ENCODE measurements at places on chromosomes 12 and 14.

DNA sequence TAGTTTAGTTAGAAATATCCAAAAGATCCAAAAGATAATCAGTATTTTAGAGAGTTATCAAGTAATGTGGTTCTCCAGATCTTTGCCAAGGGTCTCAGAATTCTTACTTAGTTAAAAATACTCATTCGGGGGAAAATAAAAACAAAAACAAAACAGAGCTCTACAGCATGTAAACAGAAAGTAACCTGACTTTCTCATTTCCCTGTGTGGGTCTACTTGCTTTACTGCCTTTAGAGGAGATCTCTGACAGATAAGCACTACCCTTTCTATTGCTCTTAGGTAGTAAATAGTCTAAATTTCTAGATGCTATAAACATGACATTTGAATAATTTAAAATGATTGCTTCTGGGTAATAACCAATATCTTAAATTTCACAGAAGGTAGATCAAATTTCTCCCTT, 371.8 kb downstream of the RPL10L start:
- DNase-seq: no peak

GRCh38 chr12:102902093-102902492, 15.0 kb downstream of the PAH start:
- DNase-seq: no peak

DNA sequence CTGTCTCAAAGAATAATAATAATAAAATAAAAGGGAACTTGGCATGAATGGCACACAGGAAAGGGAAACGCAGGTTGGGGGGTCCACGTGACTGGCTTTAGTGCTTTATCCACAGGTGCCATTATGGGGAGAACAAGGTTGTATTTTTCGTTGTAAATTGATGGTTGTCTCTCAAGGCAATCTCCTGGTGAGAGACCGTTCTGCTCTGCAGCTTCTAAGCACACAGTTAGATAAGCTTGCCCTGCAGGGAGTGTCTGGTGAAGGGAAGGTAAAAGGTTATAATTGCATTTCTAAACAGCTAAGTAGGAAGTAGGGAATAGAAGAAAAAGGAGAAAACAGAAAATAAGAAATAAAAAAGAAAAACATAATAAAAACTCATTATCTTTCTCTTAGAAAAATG, 69.1 kb upstream of the CPSF6 start:
- no peak for DNase-seq

GRCh38 chr14:69891422-69891821, 12.2 kb downstream of the SMOC1 start:
- no peak for DNase-seq

GRCh38 chr12:98151105-98151590, 364.2 kb upstream of the TMPO start:
- no peak for DNase-seq

DNA sequence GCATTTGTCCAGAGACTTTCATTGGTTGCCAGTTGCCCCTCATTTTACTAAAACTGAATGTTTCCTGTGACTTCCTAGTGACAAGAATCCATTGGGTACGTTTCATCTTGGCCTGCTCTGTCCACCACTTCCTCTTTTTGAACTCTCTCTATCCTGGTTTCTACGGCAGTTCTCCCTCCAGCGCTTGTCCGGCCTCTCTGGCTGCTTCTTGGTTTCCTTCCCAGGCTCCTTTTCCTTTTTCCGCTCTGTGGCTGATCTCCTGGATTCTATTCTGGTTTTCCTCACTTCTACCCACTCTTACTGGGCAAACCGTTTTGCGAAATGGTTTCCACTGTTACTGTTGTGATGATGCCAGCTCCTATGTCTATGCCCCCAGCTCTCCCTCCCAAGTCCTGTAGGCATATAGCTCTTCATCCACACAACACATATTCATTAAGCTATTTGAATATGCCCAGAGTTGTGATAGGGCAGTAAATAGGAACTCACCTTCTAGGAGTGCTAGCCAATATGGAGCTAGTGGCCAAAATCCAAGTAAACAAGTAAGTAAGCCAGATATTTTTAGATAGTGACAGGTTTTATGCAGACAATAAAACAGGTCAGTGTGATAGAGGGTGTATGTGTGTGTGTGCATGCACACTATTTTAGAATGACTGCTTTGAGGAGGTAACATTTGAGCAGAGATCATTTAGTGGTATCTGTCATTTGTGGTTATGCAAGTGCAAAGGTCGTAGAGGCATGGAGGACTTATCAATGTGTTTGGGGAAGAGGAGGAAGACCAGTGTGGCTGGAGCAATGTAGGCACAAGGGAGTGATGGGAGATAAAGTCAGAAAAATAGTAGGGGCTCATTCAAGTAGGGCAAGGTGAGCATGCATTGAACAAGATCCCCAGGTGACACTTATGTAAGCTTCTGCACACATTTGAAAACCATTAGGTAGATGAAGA, 27.9 kb upstream of the CTDSP2 start:
- no peak for DNase-seq

DNA sequence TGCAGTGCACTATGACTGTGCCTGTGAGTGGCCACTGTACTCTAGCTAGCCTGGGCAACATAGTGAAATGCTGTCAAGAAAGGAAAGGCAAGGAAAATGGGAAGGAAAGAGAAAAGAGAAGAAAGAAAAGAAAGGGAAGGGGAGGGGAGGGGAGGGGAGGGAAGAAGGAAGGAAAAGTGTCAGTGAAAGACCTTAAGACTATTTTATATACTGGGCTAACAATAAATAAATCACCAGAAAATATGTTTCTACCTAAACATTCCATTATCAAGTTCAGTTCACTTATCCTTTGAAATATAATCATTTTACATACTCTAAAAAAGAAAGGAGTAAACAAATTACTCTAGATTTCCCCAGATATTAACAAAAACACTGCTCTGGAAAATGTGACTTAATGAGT, 22.1 kb downstream of the COCH start:
- no peak for DNase-seq

- no peak for DNase-seq
Measured at GRCh38 chr14:72845683-72846082, 48.2 kb downstream of the DPF3 start.

- DNase-seq: no peak
Measured at GRCh38 chr14:19878029-19878642, 3.2 kb downstream of the OR4K2 start.

DNA sequence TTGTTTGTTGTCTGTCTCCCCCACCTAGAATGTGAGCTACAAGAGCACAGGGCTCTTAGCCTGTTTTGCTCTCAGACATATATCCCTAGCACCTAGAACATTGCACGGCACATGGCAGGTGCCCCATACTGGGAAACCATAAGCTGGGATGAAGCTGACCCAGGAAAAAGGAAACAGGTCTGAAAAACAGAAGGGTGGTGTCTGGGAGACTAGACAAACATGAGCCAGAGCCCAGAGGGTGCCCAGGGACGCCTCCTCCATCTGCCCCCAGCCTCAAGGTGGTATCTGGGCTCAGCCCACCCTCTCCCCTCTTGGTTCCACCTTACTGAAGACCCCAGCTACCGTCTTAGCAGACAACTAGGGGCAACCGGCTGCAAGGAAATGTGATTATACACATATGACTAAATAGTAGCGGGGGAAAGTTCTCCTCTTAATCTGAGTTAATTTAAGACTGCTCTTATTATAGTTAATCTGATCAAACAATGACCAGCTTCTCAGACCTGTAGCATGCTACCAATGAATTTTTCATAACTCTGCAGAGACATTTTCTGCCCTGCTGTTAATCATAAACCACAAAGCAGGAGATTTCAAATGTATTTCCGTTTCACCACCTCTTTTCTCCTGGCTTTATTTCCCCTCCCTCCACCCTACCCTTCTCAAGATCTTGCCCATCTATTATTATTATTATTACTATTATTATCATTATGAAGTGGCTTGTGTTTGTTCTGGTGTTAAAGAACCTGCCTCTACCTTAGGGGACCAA, 31.9 kb downstream of the KSR2 start:
- no peak for DNase-seq

DNA sequence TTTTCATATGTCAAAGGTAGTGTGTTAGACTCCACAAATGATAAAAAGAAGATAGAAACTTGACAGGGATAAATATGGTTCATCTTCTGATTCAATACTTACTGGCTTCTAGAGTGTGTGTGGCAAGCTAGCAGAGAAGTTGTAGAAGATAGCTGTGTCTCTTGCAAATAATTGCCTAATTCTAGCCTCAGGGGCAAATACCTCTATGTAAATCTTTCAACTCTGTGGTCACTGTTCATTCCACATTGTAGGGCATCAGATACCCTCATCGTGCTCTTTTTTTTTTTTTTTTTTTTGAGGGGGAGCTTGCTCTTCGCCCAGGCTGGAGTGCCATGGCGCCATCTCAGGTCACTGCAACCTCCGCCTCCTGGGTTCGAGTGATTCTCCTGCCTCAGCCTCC, 1.7 kb downstream of the OLR1 start:
- no peak for DNase-seq

GRCh38 chr12:6603095-6603567, 4.0 kb downstream of the CHD4 start:
- no peak for DNase-seq

- DNase-seq: no peak
Measured at GRCh38 chr12:114032801-114033200, 66.7 kb upstream of the RBM19 start.

DNA sequence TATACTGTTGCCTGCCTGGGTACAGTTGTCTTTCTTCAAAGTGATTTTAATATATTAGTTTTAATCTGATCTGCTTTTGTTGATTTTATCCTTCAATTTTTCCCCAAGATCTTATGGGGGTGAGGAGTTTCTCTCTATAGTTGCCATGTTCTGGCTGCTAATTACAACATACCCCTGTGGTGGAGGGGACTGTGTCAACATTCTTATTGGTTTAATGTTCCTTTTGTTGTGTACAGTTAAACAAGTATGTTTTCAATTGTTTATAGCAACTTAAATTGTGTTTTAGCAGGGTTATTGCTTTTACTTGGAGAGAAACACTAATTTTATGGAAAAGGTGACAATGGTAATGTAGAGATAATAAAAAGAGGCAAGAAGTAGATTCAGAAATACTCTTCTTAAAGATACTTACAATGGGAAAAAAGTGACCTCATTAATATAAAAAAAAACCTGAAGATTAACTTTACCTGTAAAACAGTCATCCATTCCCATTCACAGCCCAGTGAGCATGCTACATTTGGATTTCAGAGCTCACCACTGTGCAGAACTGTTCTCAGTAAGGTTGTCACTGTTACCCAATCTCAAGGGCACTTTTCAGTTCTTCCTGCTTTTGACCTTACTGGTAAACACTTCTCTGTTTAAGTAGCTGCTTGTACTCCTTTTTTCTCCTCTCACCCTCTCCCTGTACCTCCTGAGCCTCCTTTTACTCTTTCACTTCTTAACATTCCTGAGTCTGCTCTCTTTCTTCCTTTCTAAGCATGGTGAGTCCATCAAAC, 8.1 kb upstream of the LRRK2 start:
- no peak for DNase-seq

DNA sequence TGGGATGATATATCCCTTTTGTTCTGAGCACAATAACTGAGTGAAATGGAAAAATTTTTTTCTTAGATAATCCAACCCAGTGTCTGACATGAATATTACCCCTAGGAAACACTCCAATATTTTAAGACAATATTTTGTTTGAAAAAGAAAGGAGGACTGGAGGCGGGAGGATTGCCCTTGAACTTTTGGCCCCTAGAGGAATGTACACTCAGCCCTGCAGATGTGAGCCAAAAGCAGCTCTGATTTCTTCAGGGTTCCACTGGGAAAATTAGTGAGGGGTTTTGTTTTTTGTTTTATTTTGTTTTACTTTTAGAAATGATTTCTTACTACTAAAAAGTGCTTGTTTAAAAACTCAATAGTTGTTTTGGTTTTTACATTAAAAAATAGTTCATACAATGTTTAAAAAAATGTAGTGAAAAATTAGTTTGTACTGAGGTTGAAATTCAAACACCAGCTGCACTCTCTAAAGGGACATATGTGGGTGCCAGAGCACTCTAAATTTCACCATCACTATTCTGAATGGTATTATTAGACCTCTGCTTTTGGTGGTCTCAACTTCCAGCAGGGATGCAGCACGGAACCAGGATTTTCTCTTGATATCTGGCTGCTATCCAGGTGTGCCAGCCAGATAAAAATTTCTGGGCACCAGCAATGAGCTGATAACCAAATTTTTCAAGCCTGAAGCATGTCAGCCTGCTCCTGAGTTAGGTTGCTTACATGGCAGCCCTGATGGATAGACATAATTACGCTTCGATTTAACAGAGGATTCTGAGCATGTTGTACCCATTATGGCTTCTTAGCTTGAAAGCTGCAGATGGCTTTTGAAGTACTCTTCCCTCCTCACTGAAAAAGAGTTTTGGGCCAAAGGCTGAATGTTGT, 141.9 kb downstream of the ANO6 start:
- DNase-seq: no peak

- DNase-seq: no peak
Measured at GRCh38 chr12:131044760-131045381, 91.2 kb downstream of the ADGRD1 start.

DNA sequence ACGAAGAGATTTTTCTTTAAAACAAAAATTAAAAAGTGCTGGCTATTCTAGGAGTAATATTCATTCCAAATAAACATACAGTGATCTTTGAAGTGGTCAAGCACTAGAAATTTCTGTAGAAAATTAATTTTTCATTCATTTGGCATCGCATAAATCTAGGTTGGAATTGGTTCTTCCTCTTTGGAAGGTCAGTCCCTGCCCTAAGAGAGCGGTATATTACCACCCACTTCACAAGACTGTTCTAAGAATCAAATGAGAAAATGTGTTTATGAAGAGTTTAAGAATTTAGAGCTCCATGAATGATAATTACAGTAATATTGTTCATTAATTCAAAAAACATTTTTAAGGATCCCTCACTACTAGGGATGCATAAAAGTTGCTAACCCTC, 444 bp upstream of the GEMIN2 start:
- DNase-seq: no peak

DNA sequence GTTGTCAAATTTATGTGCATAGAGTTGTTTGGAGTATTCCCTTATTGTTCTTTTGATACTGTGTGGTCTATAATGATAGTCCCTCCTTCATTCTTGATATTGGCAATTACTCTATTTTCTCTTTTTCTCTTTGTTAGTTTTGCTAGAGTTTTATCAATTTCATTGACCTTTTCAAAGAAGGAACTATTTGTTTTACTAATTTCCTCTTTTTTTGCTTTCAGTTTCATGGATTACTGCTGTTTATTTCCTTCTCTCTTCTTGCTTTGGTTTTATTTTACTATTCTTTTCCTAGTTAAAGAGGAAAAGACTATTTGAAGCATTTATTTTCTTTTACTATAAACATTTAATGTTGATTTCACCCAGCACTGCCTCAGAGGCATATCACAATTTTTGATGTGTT, 250.9 kb upstream of the PELI2 start:
- no peak for DNase-seq

DNA sequence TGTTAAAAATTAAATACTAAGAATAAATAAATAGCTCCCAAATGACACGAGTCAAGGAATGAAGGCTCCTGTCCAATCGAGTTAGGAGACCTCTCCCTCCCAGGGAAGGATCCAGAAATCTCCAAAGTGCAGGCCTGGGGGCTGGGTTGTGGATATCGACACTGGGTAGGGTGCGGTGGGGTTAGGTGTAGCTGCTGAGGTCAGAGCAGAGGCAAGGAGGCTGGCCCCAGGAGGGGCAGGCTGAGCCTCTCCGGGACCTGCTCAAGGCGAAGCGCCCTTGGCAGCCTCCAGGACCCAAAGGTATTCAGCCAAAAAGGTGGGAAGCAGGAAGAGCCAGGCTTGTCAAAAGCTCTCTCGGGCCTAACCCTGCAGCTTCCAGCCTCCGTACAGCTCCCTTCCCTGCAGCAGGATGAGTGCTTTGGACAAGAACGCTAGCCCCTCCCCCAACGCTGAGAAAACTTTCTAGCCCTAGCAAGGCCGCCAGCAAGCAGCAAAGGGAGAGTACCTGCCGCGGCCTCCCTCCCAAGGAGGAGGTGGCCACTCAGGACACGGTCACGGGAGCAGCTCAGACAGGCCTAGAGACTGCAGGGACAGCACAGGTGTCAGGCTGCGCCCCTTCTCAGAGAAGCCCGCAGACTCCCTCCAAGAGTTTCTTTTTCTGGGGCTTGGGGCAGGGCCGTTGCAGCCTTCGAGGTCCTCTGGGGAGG, 3.7 kb upstream of the PNMA1 start:
- DNase-seq: no peak

Data from activated CD8-positive, alpha-beta memory T cell treated with anti-CD3 and anti-CD28 coated beads for 24 hours (primary cell).